ENCODE measurements at places on chromosomes 5 and 9. TPM values are rescaled to one million over a fixed set of nuclear protein-coding genes. Genes with fewer than 3 reads are reported as not detected.

PCDHB15 gene
- under 0.01 TPM for total RNA-seq

OR1Q1 gene
- not detected for total RNA-seq

MLANA gene
- total RNA-seq, result not detected

NR5A1 gene
- total RNA-seq, result not detected

LCN15 gene
- total RNA-seq, result not detected

CDC20B gene
- not detected for total RNA-seq

NHP2 gene
- total RNA-seq, result 102 TPM

PCDHGC5 gene
- total RNA-seq, result 2.6 TPM

N4BP3 gene
- total RNA-seq, result 0.43 TPM

AK1 gene
- 37.1 TPM for total RNA-seq

ADGRD2 gene
- total RNA-seq, result not detected

MORN5 gene
- not detected for total RNA-seq
